ENCODE measurements at places on chromosomes 2 and 18. TPM values are rescaled to one million over a fixed set of nuclear protein-coding genes. Genes with fewer than 3 reads are reported as not detected.

TEKT4 gene
- total RNA-seq, result not detected

SLC9A4 gene
- not detected for total RNA-seq

KCNJ3 gene
- 0.37 TPM for total RNA-seq

GALNT14 gene
- 62.7 TPM for total RNA-seq

MAP3K2 gene
- total RNA-seq, result 19.8 TPM

Data from HT1080 (cell line).